Anterior cingulate cortex (tissue), 58 donors: ENCODE measurements at places on chromosomes 7 and 10.

- no peak for DNase-seq
Measured at GRCh38 chr10:28503114-28503513, 29.8 kb upstream of the WAC start.

DNA sequence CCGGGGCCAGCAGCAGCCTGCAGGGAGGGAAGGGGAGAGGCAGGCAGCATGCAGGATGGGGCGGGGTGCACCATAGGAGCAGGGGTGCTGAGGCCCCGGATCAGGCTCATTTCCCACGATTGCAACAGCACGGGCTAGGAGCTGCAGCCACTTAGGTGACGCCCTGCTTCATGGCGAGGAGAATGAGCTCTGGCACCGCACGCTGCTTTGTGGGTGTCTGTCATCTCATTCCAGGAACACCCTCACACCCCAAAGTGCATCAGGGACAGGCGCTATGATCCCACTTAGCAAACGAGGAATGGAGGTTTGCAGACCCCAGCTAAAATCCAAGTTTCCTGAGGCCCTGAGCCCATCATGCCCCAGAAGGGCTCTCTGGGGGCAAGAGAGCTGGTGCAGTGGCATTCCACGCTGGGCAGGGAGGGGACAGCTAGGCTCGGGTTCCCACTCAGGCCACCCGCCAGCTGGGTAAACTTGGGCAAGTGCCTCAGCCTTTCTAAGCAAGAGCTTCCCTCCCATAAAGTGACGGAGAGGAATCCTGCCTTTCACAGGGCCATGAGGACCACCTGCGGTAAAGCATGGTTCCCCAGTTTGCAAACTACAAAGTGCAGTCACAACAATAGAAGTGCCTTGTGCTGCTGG is 9.3 kb downstream of the KCNH2 start:
- no peak for DNase-seq

- DNase-seq = no peak
Measured at GRCh38 chr7:4297165-4297917, 384.8 kb upstream of the FOXK1 start.

GRCh38 chr7:149071641-149072437 is 18.7 kb downstream of the ZNF786 start:
- no peak for DNase-seq

DNA sequence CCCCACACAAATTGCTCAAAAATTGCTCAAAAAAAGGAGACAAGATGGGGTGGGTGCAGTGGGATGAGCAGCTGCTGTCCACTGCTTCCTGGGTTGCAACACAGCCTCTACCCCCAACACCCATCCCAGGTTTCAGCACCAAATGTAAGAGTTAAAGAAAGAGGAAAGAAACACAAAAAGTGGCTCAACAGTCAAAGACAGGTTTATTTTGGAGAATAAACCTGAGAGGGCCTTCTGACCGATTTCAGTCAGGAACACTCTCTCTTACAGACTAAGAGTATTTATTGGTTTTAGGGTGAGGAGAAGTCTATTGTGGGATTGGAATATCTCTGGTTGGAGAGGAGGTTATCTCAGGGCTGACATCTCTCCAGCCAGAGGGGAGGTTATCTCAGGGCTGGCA is 28.4 kb downstream of the OR13A1 start:
- no peak for DNase-seq

DNA sequence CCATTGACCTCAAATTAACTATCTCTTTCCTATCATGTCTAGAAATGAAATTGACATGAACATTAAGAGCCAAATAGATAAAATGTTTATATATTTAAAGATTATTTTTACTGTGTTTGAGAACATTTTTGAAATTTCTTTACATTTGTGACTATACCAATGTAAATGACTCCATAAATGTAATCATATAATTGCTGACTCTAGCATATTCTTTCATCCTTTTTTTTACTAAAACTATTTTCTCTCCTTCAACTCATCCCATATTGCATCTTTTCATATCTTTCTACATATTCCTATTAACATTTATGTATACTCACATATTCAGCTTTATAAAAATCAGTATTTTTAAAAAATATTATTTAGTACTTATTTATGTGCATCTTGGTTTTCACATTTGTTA is 16.9 kb downstream of the TMEM106B start:
- no peak for DNase-seq

DNA sequence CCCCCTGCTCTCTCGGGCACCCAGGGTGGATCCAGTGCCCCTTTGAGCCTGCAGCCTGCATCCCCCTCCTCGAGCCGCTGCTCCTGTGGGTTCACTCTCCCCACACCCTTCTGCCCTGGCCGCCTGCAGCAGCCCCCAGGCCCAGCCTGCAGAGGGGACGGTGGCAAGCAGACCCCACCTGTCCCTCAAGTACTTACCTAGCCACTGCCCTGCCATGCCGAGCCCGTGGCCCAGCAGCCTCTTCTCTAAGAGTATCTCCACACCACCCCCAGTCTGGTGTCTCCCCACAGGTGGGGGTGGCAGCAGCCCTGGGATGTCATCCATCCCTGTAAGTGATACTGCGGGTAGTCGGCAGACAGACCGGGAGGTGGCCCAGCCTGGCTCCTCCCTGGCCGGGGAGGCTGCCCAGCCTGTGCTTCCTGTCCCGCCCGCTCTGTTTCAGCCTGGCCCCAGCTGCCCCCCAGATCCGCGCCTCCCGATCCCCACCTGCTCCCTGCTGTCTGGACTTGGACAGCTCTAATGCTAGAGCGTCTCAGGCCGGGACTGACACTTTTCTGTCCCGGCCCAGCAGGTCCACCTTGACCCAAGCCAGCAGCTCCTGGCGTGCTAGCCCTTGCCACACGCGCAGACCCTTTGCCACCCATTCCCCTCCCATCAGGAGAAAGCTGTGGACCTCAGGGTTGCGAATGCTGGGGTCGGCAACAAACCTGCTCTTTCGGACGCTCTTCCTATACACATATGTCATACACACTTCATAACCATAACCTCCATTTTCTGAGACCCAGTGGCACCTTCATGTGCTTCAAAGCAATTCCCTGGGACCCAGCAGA is 25.0 kb downstream of the YKT6 start:
- DNase-seq = no peak

DNA sequence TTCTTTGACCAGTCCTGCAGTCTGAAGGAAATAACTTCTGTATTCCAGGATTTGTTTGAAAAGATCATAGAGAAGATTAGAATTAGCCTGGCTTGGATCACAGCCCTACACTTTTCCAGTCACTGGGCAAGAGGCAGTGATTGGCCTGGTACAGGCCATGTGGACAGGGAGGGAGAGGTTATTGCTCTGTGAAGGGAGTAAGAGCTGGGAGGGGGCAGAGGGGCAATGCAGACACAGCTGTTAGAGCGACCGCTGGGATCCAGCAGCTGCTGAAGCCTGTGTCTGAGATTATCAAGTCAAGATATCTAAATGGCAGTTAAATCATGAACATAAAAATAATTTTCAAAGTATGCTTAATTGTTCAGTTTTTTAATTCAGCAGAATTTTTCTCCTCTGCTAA is 257.3 kb downstream of the SDK1 start:
- DNase-seq = no peak

- no peak for DNase-seq
Measured at GRCh38 chr7:150429699-150430098, 20.7 kb upstream of the GIMAP8 start.

- DNase-seq = no peak
Measured at GRCh38 chr10:119190353-119190752, 11.7 kb upstream of the PRDX3 start.

DNA sequence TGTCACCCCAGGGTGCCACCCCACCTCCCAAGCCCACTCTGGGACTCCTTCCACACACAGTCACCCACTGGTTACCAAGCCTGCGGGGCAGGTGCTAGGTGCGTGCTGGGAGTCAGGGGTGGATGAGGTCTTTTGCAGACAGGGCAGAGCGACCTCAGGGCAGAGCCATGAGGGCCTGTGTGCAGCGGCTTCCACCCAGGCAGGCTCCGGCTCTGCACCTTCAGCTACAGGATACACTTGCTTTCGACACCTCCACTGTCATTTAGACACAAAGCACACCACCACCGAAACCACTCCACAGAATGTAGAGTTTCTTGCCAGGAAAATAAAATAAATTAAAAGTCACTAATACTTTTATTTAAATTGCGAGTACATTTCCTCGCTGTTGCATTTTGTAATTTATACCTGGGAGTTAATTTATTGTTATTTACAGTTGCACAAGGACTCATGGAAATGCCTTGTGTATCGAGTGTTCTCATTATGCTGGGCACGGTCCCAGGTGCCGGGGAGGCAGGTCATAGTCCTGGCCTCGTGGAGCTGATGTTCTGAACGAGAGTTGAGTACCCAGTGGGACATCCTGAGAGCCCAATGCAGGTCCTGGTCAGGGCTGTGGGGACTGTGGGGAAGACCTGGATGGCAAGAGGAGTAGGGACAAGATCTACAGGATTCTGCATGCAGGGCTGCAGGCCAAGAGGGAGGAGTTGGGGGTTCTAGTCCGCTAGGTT is 127.8 kb downstream of the CUX1 start:
- no peak for DNase-seq

- DNase-seq = no peak
Measured at GRCh38 chr7:45568536-45569289, 5.5 kb upstream of the ADCY1 start.

GRCh38 chr7:96991546-96992191 is 13.7 kb upstream of the DLX6 start:
- DNase-seq = no peak

GRCh38 chr7:116236020-116236630 is 25.8 kb downstream of the TES start:
- DNase-seq = no peak

- no peak for DNase-seq
Measured at GRCh38 chr10:14032406-14032998, 298.2 kb downstream of the FRMD4A start.

DNA sequence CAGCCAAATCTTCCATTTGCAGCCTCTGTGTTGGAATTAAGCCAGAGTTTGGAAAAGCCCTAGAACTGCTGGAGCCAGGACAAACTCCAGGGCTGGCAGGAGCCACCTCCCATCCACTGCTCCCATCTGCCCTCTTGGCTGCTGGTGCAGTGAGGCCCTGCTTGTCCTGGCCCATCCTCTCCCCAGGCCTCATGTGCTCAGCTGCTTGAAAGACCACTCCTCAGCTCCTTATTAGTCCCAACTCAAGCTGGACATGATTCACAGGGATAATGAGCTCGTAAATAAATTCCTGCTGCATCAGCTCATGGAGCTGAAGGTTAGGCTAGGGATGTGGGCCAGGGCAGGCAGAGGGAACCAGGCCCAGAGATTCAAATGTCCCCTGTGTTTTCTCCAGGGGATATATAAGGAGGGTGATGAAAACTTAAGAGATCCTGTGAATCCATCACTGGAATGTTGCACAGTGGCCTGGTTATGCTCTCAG is 282.8 kb downstream of the RPS24 start:
- DNase-seq = no peak

DNA sequence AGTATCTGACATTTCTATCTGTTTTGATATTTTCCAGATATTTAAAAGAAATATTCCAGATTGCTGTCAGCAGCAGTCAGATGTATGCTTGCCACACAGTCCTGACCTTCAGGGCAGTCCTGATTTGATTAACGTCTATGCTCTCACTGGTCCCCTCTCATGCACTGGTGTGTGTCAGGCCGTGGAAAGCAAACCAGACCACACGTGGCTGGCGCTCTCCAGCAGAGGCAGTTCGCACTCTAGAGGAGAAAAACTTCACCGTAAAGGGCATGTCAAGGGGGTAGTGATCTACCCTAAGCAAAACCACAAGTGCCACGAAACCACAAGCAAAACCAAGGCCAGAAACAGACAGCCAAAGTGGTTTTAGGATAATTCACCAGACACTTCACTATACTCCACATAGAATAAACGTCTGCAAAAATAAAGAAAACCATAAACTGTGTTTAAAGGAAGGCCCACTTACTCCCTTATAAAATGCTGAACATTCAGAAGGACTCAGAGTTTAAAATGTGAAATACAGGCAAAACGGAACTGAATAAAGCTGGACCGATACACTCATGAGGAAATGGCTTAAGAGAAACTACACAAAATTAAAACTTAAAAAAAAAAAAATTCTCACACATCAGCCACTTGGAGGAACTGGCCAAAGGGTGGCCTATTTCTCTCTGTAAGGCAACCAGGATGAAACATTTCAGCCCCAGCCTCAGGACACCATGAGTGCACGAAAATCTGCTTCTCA is 26.4 kb downstream of the PARP12 start:
- DNase-seq = no peak

DNA sequence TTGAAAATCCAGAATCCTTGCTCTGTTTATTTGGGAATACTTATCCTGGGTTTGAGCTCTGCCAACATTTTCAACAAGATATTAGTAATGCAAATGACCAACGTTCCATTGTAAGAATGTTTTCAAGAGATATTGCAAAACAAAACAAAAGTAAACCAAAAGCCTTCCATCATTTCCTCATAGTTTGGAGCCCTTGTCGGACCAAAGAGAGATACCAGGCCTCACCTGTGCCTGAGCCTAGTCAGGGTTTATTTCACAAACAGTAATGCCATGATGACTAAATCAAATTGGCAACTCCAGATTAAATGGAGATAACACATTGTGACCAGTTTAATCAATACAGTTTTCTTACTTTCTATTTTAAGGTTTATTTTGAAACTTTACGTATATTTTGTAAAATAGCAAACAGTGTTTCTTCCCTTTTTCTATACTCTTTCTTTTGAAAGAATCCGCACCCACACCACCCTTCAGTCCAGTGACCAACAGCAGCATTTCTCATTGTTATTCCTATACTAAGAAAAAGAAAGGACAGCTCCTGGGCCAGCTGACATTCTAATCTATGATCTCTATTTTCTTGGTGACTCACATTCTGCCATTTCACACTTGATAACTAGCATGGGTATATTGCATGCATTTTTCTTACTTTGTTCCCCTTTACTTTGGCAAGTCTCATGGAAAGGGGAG is 168.5 kb upstream of the MEOX2 start:
- DNase-seq = no peak

- DNase-seq = no peak
Measured at GRCh38 chr10:77553966-77554365, 83.6 kb downstream of the KCNMA1 start.

DNA sequence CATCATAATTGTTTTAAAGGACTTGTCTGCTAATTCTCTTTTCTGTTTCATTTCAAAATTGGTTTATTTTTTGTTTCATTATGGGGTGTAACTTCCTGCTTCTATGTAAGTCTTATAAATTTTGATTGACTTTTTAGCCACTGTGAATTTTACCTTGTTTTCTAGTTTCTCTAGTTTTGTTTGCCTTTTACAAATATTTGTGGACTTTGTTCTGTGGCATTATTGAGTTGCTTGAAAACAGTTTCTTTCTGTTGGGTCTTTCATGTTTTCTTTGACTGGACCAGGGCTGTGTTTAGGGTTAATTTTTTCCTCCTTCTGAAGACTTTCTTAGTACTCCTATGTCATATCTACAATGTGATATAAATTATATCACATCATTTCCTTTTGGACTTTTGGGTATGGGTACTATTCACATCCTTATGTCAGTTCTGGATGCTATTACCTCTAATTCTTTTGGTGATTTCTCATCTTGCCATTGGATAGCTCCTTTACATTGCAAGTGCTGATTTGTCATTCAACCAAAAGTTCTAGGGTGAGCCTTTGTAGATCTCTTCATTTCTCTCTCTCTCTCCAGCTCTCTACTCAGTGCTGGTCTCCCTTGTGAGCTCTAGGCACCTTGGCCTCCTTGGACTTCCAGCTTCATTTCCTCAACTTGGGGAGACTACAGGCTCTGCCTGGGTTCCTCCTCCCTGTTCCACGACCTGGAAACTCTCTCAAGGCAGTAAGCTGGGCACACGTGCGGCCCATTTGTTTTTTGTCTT is 36.9 kb downstream of the MLLT10 start:
- DNase-seq = no peak

- no peak for DNase-seq
Measured at GRCh38 chr7:110157631-110158362, 933.1 kb upstream of the LRRN3 start.

GRCh38 chr10:58951746-58952145 is 224.7 kb upstream of the PHYHIPL start:
- no peak for DNase-seq

- DNase-seq = no peak
Measured at GRCh38 chr10:2938869-2939268, 128.5 kb upstream of the PFKP start.
